ENCODE measurements at places on chromosomes 2 and 18. TPM values are rescaled to one million over a fixed set of nuclear protein-coding genes. Genes with fewer than 3 reads are reported as not detected.

Gene LINC00305
- total RNA-seq = not detected

- DNase-seq = no peak
These were observed 74.2 kb downstream of the LYPD6B start for GRCh38 chr2:149112713-149113112.

- DNase-seq = no peak
These were observed 34.1 kb upstream of the KCNF1 start for GRCh38 chr2:10877651-10878111.

GRCh38 chr2:73749314-73749713 lies 12.2 kb upstream of the TPRKB start:
- no peak for DNase-seq

Gene KCNK3
- total RNA-seq = 0.35 TPM

DNA sequence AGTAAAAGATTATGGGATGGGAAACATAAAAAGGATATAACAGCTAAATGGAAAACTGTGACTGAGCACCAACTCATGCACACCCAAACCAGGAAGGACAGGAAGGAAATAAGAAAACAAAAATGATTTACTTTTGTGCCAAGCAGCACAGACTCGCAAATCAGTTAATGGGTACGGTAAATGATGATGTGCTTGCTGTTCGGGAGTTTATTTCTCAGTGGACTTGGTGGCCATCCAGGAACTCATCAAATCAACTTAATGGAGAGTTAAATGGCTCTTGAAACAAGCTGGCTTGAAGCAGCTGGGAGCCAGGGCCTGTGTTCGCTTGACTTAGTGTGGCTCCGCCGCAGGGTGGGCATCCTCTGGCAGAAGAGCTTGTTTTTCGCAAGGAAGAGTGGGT lies 36.2 kb downstream of the MTCL1 start:
- no peak for DNase-seq

DNA sequence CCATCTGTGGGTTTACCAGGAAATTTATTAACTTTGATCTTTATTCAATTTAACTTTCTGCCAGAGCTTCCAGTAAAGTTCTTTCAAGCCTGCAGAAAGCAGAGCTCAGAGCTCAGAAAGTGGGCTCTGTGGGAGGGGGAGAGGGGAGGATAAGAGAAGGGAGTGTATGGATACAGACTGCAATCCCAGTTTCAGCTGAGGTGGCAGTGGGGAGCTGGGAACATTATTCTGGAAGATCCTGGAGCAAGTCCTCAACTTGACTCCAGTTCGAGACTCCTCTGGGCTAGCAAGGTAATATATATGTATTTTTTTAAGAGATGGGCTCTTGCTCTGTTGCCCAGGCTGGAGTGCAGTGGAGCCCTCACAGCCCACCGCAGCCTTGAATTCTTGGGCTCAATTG lies 108.9 kb upstream of the NABP1 start:
- DNase-seq = no peak

DNA sequence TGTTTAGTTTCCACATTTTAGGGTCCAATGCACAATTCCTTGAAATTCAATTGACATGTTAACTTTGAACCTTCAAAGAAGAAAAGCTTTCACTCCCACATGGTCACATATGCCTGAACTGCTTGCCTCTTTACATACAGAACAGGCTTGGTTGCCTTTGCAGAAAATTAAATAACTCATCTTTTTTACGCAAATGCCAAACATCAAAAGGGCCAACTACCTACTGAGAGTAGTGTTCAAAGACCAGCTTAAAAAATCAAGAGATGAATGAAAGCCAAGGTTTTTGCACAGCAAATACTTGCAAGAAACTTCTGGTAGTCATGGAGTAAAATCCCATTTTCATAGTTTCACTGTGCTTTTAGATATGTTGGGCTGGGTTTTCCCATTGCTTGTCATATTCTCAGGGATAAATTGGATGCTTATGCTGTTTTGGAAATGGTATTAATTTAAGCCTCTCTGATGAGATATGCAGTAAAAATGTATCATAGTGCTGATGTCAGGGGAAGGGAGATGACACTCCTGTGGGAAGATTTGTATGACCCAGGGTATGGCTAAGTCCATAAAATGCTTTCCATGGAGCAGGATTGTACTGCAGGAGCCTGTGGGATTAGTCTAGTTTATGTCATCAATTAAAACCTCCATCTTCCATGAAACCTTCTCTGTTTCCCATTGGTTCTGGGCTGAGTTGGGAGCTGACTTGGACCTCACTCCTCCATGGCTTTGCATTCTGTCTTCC lies 60.6 kb upstream of the DARS1 start:
- no peak for DNase-seq

Gene VWA3B
- not detected for total RNA-seq

- no peak for DNase-seq
These were observed 5.0 kb upstream of the CHST10 start for GRCh38 chr2:100422320-100423055.

DNA sequence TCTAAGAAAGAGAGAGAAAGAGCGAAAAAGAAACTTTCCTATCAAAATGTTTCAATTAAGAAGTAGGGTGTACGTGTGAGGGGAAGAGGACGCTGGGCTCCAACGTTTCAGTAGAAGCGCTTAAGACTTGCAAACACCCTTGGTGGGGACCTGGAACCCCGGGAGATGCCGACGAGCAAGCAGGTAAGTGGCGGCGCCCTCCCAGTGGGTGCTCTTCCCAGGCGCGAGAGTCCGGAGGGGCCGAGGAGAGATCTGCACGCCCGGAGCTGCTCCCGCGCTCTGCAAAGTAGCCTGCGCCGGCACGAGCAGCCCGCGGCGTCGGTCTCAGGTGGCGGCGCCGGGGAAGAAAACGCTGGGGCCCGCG lies 678 bp upstream of the OTX1 start:
- no peak for DNase-seq

Gene KCNG2
- total RNA-seq = not detected

- no peak for DNase-seq
These were observed 11.4 kb downstream of the XIRP2 start for GRCh38 chr2:166899676-166900075.

Gene TCF23
- not detected for total RNA-seq

DNA sequence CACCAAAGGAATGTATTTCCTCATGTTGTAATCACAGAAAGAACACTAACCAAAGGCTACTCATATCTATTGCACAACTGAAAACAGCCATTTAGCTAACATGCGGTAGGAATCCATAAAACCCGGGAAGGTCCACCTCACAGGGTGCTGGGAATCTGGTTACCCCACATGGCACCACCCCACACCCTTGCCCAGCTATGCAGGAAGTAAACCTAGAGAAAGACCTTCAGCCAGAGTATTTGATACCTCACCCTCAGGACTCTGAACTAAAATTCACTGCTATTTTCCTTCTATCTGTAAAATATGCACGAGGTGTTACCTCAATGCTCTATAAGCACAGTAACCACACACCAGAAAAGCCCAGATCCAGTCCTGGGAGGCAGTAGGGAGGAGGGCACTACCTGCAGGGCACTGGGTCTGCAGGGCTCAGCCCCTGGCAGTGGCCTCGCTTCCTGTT lies 45.8 kb downstream of the PTPN2 start:
- no peak for DNase-seq

Gene CRYGC
- not detected for total RNA-seq

- no peak for DNase-seq
These were observed 84.2 kb upstream of the SEC11C start for GRCh38 chr18:59055345-59056032.

DNA sequence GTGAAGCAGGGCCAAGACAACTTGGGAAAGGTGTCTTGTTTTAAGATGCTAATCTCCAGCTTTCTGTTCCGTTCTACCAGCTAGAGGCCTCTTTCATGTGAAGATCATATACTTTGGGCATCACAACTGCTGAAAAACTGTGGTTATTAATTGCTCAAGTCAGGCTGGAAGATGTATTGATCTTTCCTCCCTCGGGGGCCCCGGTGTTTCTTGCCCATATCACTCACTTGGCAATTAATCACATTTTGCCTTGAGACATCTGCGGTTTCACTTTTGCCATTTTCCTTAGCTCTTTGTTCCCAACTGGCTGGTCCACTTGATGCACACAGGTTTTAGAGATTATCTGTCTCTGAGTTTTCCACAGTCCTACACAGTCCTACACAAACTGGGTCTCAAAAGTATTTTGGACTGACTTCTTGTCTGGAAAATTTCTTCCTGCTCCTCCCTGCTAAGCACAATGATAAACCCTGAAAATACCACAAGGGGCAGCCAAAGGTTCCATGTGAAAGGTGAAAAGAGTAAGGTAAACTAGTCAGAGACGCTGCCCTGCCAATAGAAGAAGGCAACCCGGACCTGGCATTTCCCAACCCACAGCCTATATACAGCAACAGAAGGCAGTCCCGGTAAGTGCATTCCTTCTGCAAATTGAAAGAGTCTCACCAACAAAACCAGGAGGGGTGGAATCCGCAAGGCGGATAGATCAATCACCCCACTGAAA lies 181.0 kb downstream of the AFF3 start:
- DNase-seq = no peak

DNA sequence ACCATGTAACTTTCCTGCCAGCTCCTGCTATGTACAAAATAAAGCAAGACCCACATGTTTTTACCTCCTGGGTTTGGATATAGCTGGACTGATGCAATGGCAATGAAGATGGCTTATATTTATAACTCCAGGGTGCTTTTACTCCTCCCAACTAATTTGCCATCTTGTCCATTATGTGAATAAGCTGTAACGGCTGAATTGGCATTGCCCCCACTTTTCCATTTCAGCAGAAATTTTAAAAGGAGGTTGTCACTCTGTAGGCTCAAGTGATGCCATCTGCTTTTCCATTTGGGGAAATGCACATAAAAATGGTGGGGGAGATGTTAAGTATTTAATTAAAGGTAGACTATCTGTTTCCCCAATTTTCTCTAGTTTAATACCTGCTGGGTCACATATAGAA lies 345.5 kb downstream of the ERBB4 start:
- DNase-seq = no peak

Data from T-cell (primary cell).